ENCODE measurements at places on chromosomes 16 and 17. TPM values are rescaled to one million over a fixed set of nuclear protein-coding genes. Genes with fewer than 3 reads are reported as not detected.
A peak's percentile ranks its signal among the peaks of the same experiment; 100 is the strongest.

The ANKFN1 gene
- total RNA-seq, result not detected

The CLEC19A gene
- total RNA-seq, result not detected

The TBC1D3E gene
- not detected for total RNA-seq

DNA sequence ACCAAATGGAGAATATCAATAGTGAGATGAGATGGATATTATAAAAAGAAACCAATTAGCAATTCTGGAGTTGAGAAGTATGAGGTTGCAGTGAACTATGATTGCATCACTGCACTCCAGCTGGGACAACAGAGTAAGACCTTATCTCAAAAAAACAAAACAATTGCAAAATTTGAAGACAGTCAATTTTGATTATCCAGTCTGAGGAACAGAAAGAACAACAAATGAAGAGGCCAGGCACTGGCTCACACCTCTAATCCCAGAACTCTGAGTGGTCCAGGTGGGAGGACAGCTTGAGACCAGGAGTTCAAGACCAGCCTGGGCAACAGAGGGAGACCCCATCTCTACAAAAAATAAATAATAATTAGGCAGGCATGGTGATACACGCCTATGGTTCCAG is 35.0 kb downstream of the USP32 start:
- H3K4me3 ChIP-seq, result no peak overlapping the region
- no peaks in the 10 kb centered on the region for H3K27me3 ChIP-seq
- DNase-seq, result no peak
- H3K4me1 ChIP-seq, result peaks cover 39% of the 10 kb centered on the region
- no peak overlapping the region for H3K27ac ChIP-seq
- no peaks in the 10 kb centered on the region for H3K36me3 ChIP-seq

DNA sequence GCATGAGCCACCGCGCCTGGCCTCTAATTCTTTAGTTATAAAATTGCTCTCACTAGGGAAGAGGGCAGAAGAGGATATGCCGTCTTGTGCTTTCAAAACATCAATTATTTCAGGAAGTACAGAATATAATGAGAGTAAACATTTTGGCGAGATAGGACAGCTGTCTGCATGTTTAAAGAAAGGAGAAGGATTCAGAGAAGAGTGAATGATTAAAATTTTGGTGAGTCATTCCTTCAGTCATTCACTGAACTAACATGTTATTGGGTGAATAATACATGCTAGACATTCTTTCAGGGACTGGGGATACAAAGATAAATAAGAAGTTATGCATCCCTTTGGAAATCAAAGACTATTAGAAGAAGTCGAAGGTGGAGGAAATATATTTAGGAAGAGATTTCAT is 590.3 kb upstream of the GOT2 start:
- no peak overlapping the region for H3K4me3 ChIP-seq
- no peaks in the 10 kb centered on the region for H3K4me1 ChIP-seq
- H3K36me3 ChIP-seq, result no peaks in the 10 kb centered on the region
- H3K27me3 ChIP-seq, result no peaks in the 10 kb centered on the region

GRCh38 chr16:85651629-85652430 is 36.9 kb downstream of the GINS2 start:
- H3K4me1 ChIP-seq, result peaks cover 5% of the 10 kb centered on the region
- H3K4me3 ChIP-seq, result no peak overlapping the region
- DNase-seq, result peak; percentile 22
- H3K36me3 ChIP-seq, result peaks cover 6% of the 10 kb centered on the region

GRCh38 chr16:27492588-27492979 is 57.1 kb downstream of the GTF3C1 start:
- no peak overlapping the region for H3K4me3 ChIP-seq
- DNase-seq, result no peak
- H3K27me3 ChIP-seq, result no peaks in the 10 kb centered on the region
- no peak overlapping the region for H3K27ac ChIP-seq
- peaks cover 12% of the 10 kb centered on the region for H3K36me3 ChIP-seq
- peaks cover 4% of the 10 kb centered on the region for H3K4me1 ChIP-seq

DNA sequence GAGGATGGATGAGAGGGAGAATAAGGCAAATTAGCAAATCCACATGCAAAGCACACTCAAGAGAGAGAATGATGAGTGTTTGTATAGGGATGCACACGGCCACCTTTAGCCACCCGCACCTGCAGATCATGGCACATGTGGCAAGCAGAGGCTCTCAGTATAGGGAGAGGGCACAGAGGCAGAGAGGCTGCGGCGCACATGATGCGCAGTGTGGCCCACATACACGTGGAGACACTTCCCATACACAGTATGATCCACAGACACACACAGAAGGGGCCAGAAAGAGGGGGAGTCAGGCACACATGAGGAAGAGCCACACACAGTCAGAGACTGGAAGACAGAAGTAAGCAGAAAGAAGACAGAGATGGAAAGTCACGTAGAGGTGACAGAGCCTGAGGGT is 6.5 kb upstream of the CHD3 start:
- no peak for DNase-seq
- H3K4me3 ChIP-seq, result no peak overlapping the region
- 0 out of 2 replicates have a peak, but pooled peaks cover 8% of the 10 kb centered on the region for H3K4me1 ChIP-seq
- no peak overlapping the region for H3K27ac ChIP-seq
- H3K27me3 ChIP-seq, result no peaks in the 10 kb centered on the region

DNA sequence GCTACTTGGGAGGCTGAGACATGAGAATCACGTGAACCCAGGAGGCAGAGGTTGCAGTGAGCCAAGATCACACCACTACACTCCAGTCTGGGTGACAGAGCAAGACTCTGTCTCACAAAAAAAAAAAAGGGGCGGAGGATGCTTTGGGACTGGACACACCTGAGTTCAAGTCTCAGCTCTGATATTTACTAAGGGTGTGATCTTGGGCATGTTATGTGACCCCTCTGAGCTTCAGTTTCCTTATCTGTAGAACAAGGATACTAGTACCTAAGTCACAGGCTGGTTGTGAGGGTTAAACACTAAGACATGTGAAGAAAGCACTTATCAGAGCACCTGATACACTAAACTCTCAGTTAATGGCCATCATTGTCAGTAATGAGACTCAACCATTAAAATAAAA is 25.9 kb downstream of the HOXB1 start:
- H3K27ac ChIP-seq, result peak overlapping the region; percentile 88
- H3K27me3 ChIP-seq, result no peaks in the 10 kb centered on the region
- no peak overlapping the region for H3K4me3 ChIP-seq

Data from PC-3 (cell line).